ENCODE measurements at places on chromosomes 4 and X. TPM values are rescaled to one million over a fixed set of nuclear protein-coding genes. Genes with fewer than 3 reads are reported as not detected.

DMP1 gene
- total RNA-seq, result not detected

LRRC66 gene
- 0.11 TPM for total RNA-seq

NUP62CL gene
- total RNA-seq, result 1.4 TPM

CENPC gene
- total RNA-seq, result 32.0 TPM

SH2D1A gene
- 54.9 TPM for total RNA-seq

ZAR1 gene
- not detected for total RNA-seq

TEX13C gene
- total RNA-seq, result not detected

MSX1 gene
- total RNA-seq, result not detected

Data from activated T-helper 2 cell treated with anti-CD3 and anti-CD28 coated beads, Interferon-gamma antibody, Interleukin-2, Interleukin-4, amounts not matched to agents 10 μg/mL and 5 μg/mL and 100 μg/mL, durations not matched to agents 14 hours and 24 hours and 36 hours (primary cell).